ENCODE measurements at places on chromosomes 2 and 18. TPM values are rescaled to one million over a fixed set of nuclear protein-coding genes. Genes with fewer than 3 reads are reported as not detected.

The PLCL1 gene
- total RNA-seq: 1.7 TPM

The CHRNG gene
- not detected for total RNA-seq

The PLGLB2 gene
- 0.64 TPM for total RNA-seq

The MOCOS gene
- 0.17 TPM for total RNA-seq

The MATN3 gene
- total RNA-seq: not detected

The CIB4 gene
- not detected for total RNA-seq

The RNU2-63P gene
- total RNA-seq: 14.4 TPM

The SCN1A gene
- not detected for total RNA-seq

The SCN2A gene
- not detected for total RNA-seq

The KIAA2012 gene
- total RNA-seq: not detected

The CD207 gene
- total RNA-seq: not detected

DNA sequence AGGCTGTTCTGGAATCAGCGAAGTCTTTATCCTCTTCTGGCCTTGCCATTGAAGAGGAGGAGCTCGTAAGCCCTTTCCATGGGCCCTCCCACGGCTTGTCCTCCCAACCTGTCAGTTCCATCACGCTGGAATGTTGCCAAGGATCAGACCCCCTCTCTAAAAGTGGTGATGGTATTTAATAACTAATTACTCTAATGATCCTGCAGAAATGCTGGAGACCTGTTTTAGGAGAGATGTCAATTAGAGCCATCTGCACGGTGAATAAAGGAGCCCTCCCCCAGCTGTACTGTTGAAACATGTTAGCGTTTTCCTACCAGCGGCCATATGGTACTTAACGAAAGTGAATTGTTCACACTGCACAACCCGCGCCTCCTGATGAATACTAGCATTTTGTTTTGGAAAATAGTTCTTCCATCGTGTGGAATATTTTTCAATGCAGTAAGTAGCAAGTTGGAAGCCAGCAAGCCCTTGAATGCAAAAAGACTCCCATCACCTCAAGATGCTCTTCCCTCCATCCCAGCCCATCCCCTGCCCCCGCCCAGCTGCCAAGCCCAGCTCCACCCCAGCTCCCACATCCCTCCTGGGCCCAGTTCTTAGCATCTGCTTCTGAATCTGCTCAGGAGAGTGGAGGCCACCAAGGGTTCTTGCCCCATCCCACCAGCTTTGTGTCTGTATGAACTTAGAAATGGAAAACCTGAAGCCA, 145.4 kb downstream of the KLHL29 start:
- peaks cover 34% of the 10 kb centered on the region for H3K4me1 ChIP-seq
- peaks cover 4% of the 10 kb centered on the region for H3K27me3 ChIP-seq
- no peaks in the 10 kb centered on the region for H3K36me3 ChIP-seq
- H3K4me3 ChIP-seq: no peak overlapping the region
- H3K27ac ChIP-seq: no peak overlapping the region
- no peak for DNase-seq

DNA sequence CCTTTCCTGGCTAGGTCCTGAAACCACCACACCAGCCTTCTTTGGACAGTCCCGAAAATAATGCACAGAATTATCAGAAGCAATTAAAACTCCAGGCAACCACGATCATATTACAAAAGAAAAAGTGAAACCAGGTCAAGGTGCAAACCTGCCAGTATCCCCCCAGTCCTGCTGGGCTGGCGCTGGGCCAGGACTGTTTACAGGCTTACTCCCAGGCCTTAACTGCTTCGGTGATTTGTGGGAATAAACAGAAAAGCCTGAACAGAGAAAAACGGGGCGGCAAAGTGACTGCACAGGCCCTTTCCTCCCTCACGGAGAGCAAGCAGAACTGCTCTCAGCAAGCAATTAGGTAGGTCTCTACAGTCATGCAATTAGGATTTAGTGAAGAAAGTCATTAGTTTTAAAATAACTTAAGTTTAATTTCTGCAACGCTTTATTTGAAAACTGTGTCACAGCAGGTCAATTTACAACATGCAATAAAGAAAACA, 1.3 kb downstream of the HDAC4 start:
- H3K4me1 ChIP-seq: peaks cover 35% of the 10 kb centered on the region
- DNase-seq: peak; percentile 43
- peaks cover 5% of the 10 kb centered on the region for H3K36me3 ChIP-seq
- H3K4me3 ChIP-seq: peak overlapping the region; percentile 87
- no peaks in the 10 kb centered on the region for H3K27me3 ChIP-seq

DNA sequence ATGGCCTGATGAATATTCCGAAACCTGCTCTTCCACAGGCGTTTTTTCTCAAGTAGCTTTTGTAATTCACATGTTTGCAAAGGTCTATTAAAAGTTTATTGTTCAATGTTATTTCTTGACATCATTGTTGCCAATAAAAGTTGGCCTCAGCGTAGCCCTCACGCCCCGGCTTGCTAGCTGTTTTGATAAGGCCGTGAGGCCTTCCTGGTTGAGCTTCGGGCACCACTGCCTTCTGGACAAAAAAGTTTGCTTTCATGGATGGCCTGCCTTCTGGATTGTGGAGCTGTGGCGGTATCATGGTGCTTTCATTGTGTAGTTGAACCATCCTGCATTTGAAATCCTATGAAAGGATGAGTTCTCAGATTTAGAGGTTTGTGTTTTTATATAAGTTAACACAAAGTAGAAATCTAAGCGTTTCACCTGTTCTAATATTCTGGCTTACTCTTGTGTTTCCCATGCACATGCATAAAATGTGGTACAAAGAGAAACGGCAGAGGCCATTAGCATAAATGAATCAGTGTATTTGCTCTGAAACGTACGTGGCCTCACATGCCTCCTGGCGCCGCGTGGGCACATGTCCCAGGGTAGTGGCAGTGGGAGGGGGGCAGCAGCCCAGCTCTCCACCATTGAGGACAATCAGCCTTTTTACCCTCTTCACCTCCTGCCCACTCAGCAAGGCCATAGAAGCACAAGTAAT, 134.5 kb downstream of the NCK2 start:
- DNase-seq: no peak
- peaks cover 86% of the 10 kb centered on the region for H3K4me1 ChIP-seq
- no peak overlapping the region for H3K4me3 ChIP-seq
- no peaks in the 10 kb centered on the region for H3K27me3 ChIP-seq

GRCh38 chr2:131037398-131038257, 55.6 kb downstream of the FAM168B start:
- H3K27me3 ChIP-seq: peaks cover 12% of the 10 kb centered on the region
- H3K4me3 ChIP-seq: no peak overlapping the region
- DNase-seq: no peak
- peaks cover 28% of the 10 kb centered on the region for H3K4me1 ChIP-seq
- H3K27ac ChIP-seq: no peak overlapping the region
- no peaks in the 10 kb centered on the region for H3K36me3 ChIP-seq

GRCh38 chr2:190343536-190344275, at the start of gene INPP1:
INPP1 (plus strand) TSS chr2:190343589; CDS start chr2:190360103, 16,514 bp downstream.
- H3K4me1 ChIP-seq: peaks cover 22% of the 10 kb centered on the region
- no peaks in the 10 kb centered on the region for H3K36me3 ChIP-seq
- H3K27ac ChIP-seq: peak within 1 kb of the TSS; percentile 43
- no peaks in the 10 kb centered on the region for H3K27me3 ChIP-seq

DNA sequence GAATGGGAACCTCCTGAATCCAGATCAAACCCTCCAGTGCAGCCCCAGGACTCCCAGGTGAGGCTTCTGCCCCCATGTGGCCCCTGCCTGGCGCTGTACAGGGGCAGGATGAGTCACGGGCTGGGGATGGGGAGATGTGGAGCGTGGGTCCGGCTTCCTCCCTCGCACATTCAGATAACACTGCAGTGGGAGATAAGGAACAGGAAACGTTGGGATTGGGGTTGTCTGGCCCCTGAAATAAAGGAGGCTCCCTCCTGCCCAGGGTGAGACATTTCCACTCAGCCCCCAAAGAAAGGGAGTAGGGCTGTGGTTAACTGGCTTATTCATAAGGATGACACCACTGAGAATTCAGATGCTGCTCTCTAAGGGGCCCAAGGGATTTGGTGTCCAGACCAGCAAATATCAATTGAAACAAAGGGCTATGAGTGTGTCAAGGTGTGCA, 30.7 kb downstream of the IGFBP5 start:
- no peak overlapping the region for H3K27ac ChIP-seq
- H3K27me3 ChIP-seq: peaks cover 3% of the 10 kb centered on the region
- DNase-seq: no peak
- no peaks in the 10 kb centered on the region for H3K4me1 ChIP-seq

GRCh38 chr2:173019755-173020154, 55.9 kb upstream of the MAP3K20 start:
- no peaks in the 10 kb centered on the region for H3K4me1 ChIP-seq
- peaks cover 4% of the 10 kb centered on the region for H3K27me3 ChIP-seq
- H3K27ac ChIP-seq: no peak overlapping the region
- DNase-seq: no peak

- no peaks in the 10 kb centered on the region for H3K27me3 ChIP-seq
- H3K4me1 ChIP-seq: peaks cover 32% of the 10 kb centered on the region
- no peak within 1 kb of the TSS for H3K4me3 ChIP-seq
- H3K36me3 ChIP-seq: peaks cover 17% of the 10 kb centered on the region
- peak within 1 kb of the TSS; percentile 23 for H3K27ac ChIP-seq
Observed at GRCh38 chr2:96138179-96139145, at the start of gene ASTL. ASTL (minus strand) TSS chr2:96138502; CDS start chr2:96138436, 66 bp downstream.

DNA sequence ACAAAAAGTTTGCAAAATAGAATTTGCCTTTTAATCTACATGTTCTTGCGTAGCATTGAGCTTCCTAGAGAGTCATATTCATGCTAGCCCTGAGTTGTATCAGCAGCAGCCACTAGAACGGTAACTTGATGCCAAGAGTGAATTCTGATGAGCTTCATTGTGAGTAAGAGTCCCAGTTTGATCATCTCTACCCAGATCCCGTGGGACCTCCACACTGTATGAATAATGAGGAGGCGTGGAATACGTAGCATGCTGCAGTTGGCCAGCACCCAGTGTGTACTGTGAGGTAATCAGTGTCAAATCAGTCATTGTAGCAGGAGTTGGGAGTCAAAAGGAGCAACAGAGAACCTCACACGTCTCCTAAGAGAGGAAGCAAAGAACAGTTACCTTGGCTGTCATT, 197.9 kb downstream of the NEDD4L start:
- no peak overlapping the region for H3K27ac ChIP-seq
- H3K4me3 ChIP-seq: no peak overlapping the region
- H3K36me3 ChIP-seq: no peaks in the 10 kb centered on the region
- H3K27me3 ChIP-seq: no peaks in the 10 kb centered on the region
- DNase-seq: no peak
- H3K4me1 ChIP-seq: no peaks in the 10 kb centered on the region

DNA sequence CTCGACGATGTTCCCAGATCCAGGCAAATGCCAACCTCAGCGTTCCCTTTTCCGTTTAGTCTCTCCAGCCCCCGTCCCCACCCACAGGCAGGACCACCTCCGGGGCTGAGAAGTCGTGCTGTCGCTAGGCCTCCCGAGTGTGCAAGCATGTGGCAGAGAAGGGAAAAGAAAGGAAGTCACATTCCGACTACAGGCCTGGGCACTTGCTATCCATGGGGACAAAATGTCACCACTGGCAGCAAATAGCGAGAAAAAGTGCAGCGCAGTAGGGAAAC, 420 bp downstream of the PIGN start:
- no peaks in the 10 kb centered on the region for H3K27me3 ChIP-seq
- DNase-seq: no peak
- peaks cover 12% of the 10 kb centered on the region for H3K36me3 ChIP-seq
- H3K27ac ChIP-seq: peak overlapping the region; percentile 93
- H3K4me3 ChIP-seq: peak overlapping the region; percentile 99
- H3K4me1 ChIP-seq: peaks cover 46% of the 10 kb centered on the region

GRCh38 chr2:85248773-85249509, 78.8 kb downstream of the TGOLN2 start:
- H3K4me1 ChIP-seq: no peaks in the 10 kb centered on the region
- H3K27ac ChIP-seq: no peak overlapping the region
- DNase-seq: no peak
- H3K27me3 ChIP-seq: peaks cover 6% of the 10 kb centered on the region
- no peaks in the 10 kb centered on the region for H3K36me3 ChIP-seq

- peaks cover 3% of the 10 kb centered on the region for H3K27me3 ChIP-seq
- DNase-seq: no peak
- H3K4me1 ChIP-seq: no peaks in the 10 kb centered on the region
- no peak overlapping the region for H3K27ac ChIP-seq
Observed at GRCh38 chr2:26628561-26629345, 12.4 kb downstream of the CIB4 start.

- H3K4me1 ChIP-seq: no peaks in the 10 kb centered on the region
- no peak overlapping the region for H3K4me3 ChIP-seq
- no peak for DNase-seq
- no peak overlapping the region for H3K27ac ChIP-seq
- no peaks in the 10 kb centered on the region for H3K36me3 ChIP-seq
- H3K27me3 ChIP-seq: no peaks in the 10 kb centered on the region
Observed at GRCh38 chr2:20467789-20468548, 21.1 kb downstream of the RHOB start.

GRCh38 chr2:62895632-62896009, 155.0 kb upstream of the OTX1 start:
- H3K4me3 ChIP-seq: no peak overlapping the region
- H3K27me3 ChIP-seq: no peaks in the 10 kb centered on the region
- peaks cover 4% of the 10 kb centered on the region for H3K36me3 ChIP-seq
- DNase-seq: no peak
- no peaks in the 10 kb centered on the region for H3K4me1 ChIP-seq

DNA sequence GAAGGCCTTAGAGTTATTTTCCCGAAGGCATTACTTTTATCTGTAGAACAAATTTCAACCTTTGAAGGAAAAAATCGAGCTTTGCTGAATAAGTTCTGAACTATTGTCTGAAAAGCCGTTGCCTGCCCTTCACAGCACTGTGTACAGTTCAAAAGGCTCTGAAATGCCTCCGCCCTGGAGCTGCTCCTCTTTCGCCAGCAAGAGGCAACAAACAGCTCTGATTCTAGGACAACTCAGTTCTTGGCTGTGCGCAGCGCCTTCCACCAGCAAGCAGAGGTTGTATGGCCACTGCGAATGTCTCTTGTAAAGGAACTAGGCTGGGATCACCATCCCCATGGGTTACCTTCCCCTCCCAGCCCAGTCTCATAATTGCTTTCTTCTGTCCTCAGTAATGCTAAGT, 308.5 kb downstream of the GBX2 start:
- no peak overlapping the region for H3K27ac ChIP-seq
- no peaks in the 10 kb centered on the region for H3K4me1 ChIP-seq
- H3K36me3 ChIP-seq: no peaks in the 10 kb centered on the region
- no peak for DNase-seq
- no peak overlapping the region for H3K4me3 ChIP-seq

- H3K27me3 ChIP-seq: no peaks in the 10 kb centered on the region
- no peak overlapping the region for H3K4me3 ChIP-seq
- H3K4me1 ChIP-seq: no peaks in the 10 kb centered on the region
- peaks cover 14% of the 10 kb centered on the region for H3K36me3 ChIP-seq
- DNase-seq: no peak
Observed at GRCh38 chr2:44740678-44741077, 200.8 kb upstream of the SIX3 start.

GRCh38 chr18:76388891-76389423, 106.1 kb downstream of the ZNF516 start:
- H3K27ac ChIP-seq: no peak overlapping the region
- no peak overlapping the region for H3K4me3 ChIP-seq
- no peaks in the 10 kb centered on the region for H3K36me3 ChIP-seq
- no peak for DNase-seq
- H3K4me1 ChIP-seq: peaks cover 14% of the 10 kb centered on the region
- peaks cover 4% of the 10 kb centered on the region for H3K27me3 ChIP-seq

Measured in activated CD4-positive, alpha-beta memory T cell treated with anti-CD3 and anti-CD28 coated beads for 36 hours (primary cell).